ENCODE measurements at places on chromosomes 4 and X.

- DNase-seq, result peak; percentile 71
These were observed 30.1 kb downstream of the NOP14 start for GRCh38 chr4:2932951-2933565.

DNA sequence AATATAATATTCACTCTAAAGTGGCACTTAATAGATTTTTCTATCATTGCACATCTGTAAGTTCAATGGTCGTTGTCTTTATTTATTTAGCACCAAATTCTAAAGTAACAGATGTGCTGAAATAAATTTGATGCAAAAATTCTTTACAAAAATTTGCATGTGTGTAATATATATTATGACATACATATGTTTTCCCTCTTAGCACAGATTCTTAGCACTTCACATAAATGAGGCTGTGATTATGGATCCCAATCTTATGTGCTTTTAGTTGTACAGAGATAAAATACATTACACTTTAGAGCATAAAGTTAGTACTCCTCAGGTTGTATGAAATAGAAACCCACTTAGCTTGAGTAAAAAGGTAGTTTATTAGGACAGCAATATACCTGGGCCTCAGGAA lies 915.1 kb downstream of the ADGRL3 start:
- no peak for DNase-seq

GRCh38 chr4:40327340-40327739 lies 7.8 kb upstream of the CHRNA9 start:
- DNase-seq, result no peak

GRCh38 chrX:136780763-136781162 lies at the start of gene ARHGEF6:
TSS of gene ARHGEF6 (minus strand) at chrX:136780932. CDS start at chrX:136780882, 50 bp downstream.
- no peak for DNase-seq

DNA sequence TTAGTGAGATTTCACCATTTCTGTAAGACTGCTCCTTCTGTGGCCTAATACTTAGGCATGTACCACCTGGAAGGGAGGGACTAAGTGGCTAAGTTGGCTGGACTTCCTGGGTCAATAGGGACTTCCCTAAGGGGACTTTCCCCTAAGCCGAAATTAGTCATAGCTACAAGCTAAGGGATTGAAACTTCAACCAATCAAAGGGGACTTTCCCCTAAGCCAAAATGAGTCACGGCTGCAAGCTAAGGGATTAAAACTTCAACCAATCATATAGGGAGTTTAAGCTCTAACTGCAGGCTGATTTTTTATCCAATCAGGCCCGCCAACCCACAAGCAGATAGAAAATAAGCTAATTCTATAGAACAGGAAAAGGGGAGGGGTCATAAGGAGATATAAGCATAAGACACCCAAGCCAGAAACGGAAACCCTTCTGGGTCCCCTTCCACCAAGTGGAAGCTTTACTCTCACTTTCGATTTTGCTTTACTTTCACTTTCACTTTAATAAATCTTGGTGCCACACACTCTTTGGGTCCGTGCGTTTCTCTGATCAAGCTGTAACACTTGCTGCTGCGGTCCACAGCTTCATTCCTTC lies 382.8 kb downstream of the KLHL4 start:
- DNase-seq, result no peak

DNA sequence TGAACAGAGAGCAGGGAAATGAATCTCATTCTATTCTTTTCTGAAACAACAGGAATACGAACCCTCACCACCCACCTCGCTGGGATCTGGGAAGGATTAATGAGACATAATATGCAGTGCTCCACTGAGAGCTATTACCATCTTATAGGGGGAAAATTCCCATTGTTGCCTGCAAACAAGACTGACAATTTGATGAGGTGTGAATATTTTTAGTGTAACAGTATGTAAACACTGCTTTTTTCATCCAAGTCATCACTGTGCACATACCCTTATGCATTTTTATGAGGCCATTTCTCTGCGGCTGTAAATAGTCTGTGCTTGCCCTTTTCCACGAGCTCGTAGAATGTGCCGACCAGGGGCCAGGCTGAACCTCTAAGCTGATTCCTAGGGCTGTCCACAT lies 285.6 kb upstream of the CPEB2 start:
- no peak for DNase-seq

GRCh38 chr4:168843635-168844034 lies 166.4 kb downstream of the CBR4 start:
- no peak for DNase-seq

- DNase-seq, result no peak
These were observed 10.6 kb upstream of the RASGEF1B start for GRCh38 chr4:81482326-81482725.

DNA sequence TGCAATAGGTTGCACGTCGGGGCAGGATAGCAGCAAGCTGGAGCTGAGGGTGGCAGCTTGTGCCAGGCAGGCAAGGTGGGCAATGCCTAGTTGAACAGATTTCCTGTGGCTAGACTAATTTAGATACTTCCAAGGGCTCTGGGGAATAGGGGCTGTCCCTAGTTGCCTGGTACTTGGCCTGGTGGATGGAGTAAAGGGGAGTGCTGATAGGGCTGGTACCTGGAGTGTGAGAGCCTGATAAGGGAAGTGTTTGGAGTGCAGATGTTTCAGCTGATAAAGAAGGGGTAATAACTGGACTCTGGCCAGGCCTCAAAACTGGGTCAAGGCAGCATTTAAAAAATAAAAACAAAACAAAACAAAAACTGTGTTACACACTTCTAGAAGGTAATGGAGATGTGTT lies 665.5 kb downstream of the CCSER1 start:
- DNase-seq, result no peak

DNA sequence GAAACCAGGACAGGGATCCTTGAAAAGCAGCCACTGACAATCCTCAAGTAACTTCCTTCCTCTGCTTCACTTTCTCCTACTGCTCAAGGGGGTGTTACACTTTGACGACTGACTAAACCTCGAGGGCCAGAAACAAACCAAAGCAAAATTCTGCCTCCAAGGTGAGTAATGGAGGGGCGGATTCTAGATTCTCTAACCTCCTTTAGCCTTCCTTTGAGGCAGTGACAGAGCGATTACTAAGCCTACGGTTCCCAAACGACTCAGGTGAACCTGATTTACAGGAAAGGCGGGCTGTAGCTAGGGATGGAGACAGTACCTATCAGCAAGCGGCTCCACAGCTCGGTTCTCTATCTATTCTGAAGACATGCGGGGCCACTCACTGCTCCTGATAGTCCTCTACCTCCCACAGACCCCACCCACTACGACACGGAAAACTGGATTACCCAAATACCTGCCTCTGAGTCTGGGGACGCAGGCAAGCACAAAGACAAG lies 487 bp downstream of the TBCK start:
- no peak for DNase-seq

GRCh38 chrX:26411045-26411444 lies 195.1 kb downstream of the MAGEB5 start:
- DNase-seq, result no peak

- no peak for DNase-seq
These were observed 524.0 kb downstream of the DMD start for GRCh38 chrX:32687379-32687778.

GRCh38 chr4:52983563-52984303 lies 121.6 kb downstream of the RASL11B start:
- no peak for DNase-seq

All from coronary artery (tissue), 2 donors.